ENCODE measurements at places on chromosomes 5 and 9.

DNA sequence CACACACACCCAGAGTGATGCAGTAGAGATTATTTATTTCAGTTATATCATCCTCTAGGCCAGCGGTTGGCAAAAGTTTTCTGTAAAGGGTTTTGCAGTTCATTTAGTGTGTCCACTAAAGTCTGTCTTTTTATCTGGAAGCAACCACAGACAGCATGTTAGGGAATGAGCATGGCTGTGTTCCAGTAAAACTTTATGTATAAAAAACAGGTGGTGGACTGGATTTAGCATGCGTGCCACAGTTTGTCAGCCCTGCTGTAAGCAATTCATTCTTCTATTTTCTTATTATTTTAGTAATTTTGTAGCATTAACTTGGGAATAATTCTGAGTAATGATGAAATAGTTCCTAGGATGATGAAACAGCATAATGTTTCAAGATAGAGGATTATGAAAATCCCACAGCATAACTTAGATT lies 51.7 kb downstream of the CCNH start:
- no peak for DNase-seq

DNA sequence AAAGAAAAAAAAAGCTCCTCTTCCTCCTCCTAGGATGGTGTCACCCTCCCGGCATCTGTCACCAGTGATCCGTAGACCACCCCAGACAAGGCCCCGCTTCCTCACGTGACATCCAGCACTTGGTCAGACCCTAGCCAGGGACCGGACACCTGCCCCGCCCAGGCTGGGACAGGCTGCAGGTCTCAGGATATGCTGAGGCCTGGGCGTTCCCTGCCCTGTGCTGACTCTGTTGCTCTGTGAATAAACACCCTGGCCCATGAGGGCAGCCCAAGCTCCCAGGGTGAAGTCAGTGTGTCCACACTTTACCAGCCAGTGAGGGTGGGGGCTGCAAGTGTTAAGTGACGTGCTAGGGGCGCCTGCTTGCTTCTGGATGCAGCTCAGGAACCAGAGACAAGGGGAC lies 5.6 kb downstream of the EDF1 start:
- DNase-seq: no peak

GRCh38 chr9:116394894-116395698 lies 241.5 kb downstream of the PAPPA start:
- DNase-seq: no peak

DNA sequence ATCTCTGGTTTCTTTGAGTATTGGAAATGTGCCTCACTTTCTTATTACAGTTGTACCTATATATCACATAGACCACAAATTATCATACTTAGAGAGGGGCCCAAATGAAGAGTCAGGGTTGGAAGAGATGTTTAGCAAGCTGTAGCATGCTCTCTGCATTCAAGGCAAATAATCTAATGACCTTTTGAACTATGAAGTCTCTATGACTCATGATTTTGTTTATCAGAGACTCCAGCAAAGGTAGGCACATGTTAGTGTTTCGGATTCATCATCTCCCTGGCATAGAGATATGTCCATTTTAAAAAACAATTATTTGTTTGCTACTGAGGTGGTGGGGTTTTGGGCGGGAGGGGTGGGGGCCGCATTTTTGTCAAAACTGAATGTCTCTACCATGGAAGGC lies 2000.1 kb downstream of the EFNA5 start:
- DNase-seq: no peak

DNA sequence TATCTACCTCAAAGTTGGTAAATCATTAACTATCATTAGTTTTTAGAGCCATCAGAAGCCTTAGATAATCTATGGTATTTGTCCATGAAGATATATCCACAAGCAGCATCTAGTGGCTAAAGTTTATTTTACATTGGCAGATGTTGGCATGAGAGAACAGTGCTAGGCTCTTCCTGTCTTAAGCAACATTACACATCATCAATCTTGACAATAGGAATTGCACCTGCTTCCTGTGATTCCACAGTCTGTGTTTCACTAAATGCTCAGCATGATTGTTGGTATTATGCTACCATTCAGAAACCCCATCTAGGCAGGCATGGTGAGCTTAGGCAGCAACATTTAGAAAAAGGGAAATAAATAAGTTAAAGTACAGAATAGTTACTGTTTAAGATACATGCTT lies 246.6 kb downstream of the SLCO4C1 start:
- no peak for DNase-seq

DNA sequence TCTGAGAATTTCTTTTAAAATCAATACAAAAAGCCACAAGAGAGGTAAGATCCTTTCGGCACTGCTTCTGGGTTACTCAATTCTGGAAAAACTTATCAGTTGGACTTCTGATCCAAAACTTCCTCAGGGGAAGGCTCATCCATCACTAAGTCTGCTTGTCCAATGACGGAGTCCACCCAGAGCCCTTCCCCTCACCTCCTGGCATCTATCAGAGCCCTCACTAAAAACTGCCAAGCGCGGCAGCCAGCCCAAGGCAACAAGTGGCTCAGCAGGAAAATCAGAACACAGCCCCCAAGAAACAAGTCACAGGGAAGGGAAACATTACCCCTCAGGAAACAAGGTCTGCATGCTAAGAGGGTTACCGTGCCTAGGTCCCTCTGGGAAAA lies 869 bp upstream of the ESM1 start:
- no peak for DNase-seq

DNA sequence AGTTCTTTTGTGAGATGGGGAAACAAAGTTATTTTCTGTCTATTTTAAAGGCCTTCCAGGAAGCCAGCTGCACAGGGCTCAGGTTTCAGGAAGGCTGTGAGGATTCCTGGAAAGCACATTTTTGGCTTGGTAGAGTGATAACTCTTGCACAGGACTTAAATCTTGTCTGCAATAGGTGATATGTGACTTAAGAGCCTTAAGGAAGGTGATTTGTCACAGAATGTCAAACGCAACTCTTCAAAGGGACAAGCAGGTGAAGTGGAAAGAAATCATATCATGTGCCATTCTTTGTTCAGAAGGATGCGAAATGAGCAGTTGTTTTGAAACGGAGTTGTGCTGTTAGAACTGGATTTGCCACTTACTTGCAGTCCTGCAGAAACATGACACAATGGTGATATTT lies 459.3 kb downstream of the MAT2B start:
- DNase-seq: no peak

- DNase-seq: no peak
These were observed 2.5 kb upstream of the HMGCS1 start for GRCh38 chr5:43315682-43316081.

DNA sequence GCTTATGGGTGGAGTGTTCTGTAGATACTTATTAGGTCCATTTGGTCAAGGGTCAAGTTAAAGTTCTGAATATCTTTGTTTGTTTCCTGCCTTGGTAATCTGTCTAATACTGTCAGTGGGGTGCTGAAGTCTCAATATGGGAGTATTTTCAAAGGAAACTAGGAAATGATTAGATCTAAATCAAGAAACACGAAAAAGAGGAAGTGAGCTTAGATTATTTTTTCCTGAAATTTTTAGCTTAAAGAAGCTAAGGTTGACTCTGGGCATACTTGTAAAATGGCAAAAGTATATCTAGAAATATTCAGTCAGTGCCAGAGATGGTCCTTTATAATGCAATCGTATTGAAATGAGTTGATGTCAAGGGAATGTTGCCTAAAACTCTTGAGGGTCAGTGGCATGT lies 313.5 kb downstream of the ICE1 start:
- DNase-seq: no peak

- DNase-seq: no peak
These were observed 28.7 kb downstream of the DMRT3 start for GRCh38 chr9:1005043-1005667.

DNA sequence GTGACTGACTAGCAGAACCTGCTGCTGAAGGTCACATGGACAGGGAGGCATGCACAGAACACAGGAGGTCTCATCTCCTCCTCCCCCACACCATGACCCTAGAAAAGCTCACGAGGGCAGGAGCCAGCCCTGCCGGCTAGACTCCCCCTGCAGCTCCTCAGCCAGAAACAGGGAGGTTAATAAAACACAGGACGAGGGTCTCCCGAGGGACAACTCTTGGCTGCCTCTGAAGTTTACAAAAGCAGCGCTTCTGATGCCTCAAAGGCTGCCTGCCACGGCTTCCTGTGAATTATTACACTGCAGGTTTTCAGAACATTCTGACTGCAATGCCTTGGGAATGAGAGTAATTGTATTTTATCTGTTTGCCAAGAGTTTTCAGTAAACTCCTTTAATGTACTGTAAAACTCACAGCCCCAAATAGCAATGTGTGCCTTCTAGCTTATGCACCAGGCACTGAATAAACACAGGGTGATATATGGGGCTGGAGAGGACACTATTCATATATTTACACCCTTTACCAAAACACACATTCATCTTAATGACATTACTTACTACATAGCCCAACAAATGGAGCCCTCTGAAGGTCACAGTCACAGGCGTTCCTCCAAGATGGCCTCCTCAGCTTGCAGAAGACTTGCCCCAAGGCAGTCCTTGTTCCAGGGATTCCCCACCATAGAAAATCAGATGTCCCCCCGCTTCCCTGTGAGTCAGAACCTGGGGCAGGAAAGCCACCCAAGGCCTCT lies 83.7 kb downstream of the C5orf15 start:
- no peak for DNase-seq

GRCh38 chr9:79266986-79267385 lies 304.8 kb upstream of the TLE4 start:
- DNase-seq: no peak

DNA sequence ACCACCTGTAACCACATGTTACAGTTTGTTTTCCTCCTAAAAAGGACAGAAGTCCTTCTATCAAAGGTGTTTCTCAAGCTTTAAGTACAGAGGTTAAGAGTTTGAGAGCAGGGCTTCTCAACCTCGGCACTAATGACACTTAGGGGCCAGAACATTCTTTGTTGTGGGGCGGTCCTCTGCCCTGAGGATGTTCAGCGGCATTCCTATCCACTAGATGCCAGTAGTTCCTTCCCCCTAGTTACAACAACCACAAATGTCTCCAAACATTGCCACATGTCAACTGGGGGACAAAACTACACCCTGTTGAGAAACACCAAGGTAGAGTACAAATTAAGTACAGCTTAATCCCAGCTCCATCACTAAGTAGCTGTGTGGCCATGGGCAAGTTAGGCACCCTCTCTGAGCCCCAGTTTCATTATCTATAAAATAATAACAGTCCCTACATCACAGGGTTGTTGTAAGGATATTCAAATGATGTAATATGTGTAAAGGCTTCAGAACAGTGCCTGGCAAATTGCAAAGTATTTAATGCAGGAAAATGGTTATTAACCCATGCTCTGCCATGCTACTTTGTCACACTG lies 44.6 kb downstream of the PIP5K1B start:
- DNase-seq: no peak

GRCh38 chr5:173015598-173016455 lies 32.3 kb downstream of the ATP6V0E1 start:
- DNase-seq: no peak

Measured in stimulated activated CD8-positive, alpha-beta memory T cell treated with anti-CD3 and anti-CD28 coated beads, Interleukin-7, amount 100 ng/mL, for 1 hour (primary cell).